Kidney glomerular epithelial cell (primary cell): ENCODE measurements at places on chromosomes 1 and 21.

GRCh38 chr1:47469390-47469759 is 31.5 kb downstream of the FOXD2 start:
- no peak for DNase-seq

GRCh38 chr1:225548140-225548857 is 104.6 kb downstream of the ENAH start:
- no peak for DNase-seq

- no peak for DNase-seq
Measured at GRCh38 chr1:238789916-238790667, 596.3 kb upstream of the CHRM3 start.

DNA sequence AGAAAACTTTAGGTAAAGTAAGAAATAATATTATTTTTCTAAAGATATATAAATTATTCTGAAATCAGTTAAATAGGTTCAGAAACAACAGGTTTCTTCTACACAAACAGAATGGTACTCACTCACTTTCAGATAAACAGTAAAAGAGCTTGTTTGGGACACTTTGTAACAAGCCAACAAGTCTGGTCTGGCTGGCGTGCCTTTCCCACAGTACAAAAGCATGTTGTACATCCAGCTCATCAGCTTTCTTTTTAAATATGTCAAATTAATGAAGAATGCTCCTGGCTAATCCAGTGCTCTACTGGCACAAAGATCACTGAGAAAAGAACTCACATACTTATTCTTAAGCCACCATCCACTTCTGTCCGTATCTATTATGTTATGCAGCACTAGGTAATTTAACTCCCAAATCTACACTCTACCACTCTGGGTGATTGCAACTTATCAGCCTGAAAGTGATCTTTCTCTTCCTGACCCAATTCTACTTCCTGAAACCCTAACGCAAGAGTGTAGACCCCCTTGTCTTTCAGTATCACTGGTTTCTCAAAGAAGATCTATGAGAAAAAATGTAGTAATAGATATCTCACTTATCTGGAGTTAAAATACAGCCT is 32.6 kb downstream of the TRIT1 start:
- DNase-seq, result no peak
